ENCODE measurements at places on chromosomes 7 and 10.

DNA sequence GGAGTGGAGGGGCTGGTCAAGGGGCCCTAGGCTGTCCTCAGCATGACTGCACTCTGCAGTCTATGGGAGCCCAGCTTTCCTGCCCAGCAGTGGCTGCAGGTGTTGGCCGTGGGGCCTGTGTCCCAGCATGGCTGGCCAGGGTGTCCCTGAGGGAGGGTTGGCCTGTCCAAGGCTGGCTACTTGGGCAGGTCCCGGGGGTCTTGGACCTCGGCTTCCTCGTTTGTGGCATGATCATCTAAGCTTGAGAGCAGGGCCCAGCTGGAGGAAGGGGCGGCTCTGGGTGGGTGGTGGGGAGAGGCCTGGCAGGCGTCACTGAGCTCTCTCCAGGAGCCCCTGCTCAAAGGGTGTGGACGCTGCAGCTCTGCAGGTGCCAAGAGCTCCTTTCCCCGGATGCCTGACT lies 43.7 kb upstream of the CFAP46 start:
- DNase-seq, result no peak

DNA sequence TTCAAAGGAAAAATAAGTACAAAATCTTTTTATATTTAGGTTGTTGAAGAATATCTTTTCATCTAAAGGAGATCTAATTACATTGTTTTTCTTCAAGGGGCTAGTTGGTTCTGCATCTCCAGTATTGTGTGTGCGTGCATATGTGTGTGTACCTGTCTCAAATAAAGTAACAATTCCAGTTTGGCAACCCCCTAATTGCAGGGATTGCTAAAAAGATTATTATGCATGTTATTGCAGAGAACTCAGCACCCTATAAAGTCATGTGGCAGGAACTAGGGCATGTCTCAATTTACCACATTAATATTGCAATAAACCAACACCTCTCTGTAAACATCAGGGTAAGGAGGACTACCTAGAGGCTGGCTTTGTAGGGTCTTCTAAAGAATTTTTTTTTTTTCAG lies 37.0 kb downstream of the MRPS33 start:
- no peak for DNase-seq

DNA sequence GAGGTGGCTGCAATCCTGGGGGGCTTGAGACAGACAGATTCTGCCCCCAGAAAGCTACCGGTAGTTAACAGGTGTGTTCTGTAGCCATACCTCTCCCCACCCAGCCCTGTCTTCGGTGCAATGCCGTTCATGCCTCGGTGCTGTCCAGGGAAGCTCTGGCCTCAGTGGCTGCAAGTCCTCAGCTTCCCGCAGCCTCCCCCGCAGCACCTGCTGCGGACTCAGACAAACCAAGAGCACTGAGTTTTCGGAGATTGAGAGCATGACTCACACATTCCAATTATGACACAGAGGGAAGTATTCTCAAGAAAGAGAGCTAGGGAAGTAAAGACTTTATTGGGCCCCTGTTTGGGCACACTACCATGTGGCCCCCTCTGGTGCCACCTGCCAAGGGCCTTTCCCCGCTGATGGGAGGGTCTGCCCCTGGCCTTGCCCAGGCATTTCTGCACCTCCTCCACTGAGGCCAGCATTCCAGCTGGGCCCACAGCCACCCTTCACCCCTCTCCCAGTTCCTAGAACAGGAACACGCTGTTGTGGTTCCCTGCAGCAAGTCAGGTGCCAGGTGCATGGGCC lies 30.2 kb upstream of the EZH2 start:
- DNase-seq, result no peak

- no peak for DNase-seq
Observed at GRCh38 chr7:29329686-29330085, 135.1 kb downstream of the CHN2 start.

- no peak for DNase-seq
Observed at GRCh38 chr10:121064491-121064890, 213.3 kb downstream of the WDR11 start.

DNA sequence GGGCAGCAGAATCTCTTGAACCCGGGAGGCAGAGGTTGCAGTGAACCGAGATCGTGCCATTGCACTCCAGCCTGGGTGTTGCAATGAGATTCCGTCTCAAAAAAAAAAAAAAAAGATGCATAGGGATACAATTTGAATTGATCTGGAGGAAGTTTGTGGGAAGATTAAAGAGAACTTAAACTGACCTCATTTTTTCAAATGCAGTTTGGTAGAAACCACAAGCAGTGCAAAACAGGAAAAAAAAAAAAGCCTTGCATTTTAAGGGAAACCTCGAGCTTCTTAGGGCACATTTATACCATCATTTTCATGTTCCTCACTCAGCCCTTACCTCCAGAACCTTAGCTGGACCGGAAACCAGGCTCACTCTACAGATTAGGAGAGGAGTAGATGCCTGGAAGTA lies 2.8 kb downstream of the KCTD7 start:
- no peak for DNase-seq

DNA sequence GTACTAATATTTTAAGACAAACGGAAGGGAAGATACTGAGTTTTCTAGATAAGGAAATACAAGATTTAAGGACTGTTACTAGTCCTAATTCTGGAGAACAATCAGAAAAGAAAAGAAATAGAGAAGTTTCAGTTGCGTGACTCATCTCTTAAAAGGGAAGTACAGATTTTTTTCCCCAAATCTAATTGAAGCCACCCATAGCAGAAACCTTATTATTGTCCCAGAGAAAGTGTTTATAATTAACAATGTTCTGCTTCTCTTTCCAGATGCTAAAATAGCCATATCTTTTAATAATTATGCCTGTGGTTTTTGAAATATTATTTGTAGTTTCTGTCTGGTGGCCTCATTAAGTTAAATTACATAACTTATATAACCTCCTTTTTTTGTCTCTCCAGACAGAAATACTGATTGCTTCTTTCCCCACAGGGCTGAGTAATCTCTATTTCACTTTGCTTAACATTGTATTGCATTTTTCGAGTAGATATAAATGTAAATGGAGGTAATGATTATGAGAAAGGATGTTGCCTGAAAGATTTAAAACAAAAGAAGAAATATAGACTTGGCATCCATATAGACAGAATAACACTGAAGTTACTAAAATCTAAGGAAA lies 240.7 kb upstream of the MBL2 start:
- DNase-seq, result no peak

- DNase-seq, result no peak
Observed at GRCh38 chr10:27611744-27612550, 107.8 kb downstream of the RAB18 start.

- DNase-seq, result no peak
Observed at GRCh38 chr7:826230-826917, 5.9 kb upstream of the SUN1 start.

DNA sequence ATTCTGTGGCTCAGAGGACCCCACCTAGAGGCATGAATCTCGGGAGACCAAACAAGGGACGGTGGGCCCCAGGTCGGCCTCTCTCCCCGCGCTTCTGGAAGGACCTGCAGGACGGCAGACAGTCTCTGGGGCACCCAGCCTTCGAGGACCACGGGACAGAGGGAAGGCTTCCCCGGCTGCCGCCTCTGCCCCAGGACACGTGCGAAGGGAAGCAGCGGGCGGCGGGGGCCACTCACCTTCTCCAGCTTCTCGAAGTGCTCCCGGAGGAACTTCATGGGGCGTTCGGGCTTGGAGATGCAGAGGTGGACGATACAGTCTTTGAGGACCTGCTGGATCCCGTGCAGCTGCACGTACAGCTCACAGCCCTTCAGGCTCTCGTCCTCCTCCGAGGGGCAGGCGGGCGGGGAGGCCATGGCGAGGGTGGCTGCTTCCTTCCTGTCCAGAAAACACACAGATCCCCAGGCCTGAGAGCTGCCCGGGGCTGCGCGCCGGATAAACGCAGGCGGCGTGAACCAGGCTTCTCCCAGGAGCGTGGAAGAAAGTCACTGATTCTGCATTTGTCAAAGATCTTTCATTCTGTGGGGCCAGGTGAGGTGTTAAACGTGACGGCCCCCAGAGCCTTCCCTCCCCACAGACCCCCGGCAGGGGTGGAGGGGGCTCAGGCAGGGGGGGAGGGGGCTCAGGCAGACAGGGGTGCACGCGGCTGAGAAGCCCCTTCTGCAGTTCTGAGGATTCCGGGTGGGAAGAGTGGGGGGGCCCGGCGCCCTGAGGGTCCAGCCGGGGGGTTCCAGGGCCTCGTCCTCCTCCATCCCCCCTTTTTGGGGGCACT lies 15.2 kb upstream of the DNAAF5 start:
- no peak for DNase-seq

Data from NCI-H1930 (cell line).